Activated T-cell treated with anti-CD3 and anti-CD28 coated beads for 4 hours (primary cell): ENCODE measurements at places on chromosomes 16 and 17.

DNA sequence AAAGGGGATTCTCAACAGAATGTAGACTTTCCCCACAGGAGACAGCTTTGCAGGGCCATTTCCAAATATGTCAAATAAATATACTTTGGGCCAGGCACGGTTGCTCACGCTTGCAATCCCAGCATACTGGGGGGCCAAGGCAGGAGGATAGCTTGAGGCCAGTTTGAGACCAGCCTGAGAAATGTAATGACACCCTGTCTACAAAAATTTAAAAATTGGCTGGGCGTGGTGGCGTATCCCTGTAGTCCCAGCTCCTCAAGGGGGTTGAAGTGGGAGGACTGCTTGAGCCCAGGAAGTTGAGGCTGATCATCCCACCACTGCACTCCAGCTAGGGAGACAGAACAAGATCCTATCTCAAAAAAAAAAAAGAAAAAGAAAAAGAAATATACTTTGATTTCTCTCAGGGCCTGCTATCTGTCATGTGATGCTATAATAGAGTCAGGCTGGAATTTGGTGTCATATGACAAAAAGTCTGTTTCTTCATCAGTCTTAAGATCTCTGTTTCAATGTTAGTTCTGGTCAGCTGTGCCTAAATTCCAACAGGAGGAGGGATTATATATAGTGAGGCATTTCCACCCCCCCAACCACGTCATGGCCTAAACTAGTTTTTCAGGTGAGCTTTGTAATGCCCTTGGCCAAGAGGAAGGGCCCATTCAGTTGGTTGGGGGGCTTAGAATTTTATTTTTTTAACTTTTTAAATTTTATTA, 4.3 kb upstream of the ZDHHC7 start:
- DNase-seq: no peak

GRCh38 chr17:81845881-81846742, 11.3 kb upstream of the PPP1R27 start:
- DNase-seq: no peak

- peak; percentile 9 for DNase-seq
Observed at GRCh38 chr17:37791447-37792399, 46.9 kb upstream of the HNF1B start.

GRCh38 chr17:61456688-61457225, 4.5 kb downstream of the TBX4 start:
- no peak for DNase-seq

DNA sequence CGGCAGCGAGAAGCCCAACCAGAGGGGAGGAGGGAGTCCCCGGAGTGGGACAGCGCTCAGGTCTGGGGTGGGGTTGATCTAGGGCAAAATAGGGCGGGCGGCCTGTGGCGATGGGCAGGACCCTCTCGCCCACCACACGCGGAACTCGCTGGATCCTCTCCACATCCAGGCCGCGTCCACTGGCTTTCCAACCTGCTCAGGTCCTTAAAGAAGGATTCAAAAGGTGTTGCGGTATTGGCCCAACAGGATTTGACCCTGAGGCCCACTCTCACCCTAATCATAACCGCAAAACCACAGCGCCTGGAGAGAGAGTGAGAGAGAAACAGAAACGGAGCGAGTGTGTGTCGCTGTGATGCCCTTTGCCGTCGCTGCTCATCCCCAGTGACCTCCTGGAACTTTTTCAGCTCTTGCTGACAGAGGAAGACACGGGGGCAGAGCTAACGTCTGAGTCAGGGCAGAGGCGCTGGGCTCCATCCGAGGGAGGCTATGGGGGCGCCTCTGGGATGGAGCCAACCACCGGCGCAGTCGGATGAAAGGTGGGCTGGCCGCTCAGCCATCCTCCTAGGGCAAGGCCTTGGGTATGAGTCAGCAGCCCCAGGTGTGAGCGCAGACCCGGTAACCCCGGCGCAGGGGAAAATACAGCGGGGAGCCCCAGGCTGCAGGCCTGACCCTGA, 16.7 kb upstream of the OR1F1 start:
- peak; percentile 56 for DNase-seq

- DNase-seq: no peak
Observed at GRCh38 chr16:82660075-82660645, 33.4 kb downstream of the CDH13 start.

- DNase-seq: no peak
Observed at GRCh38 chr17:7444682-7445618, at the start of gene CHRNB1. TSS of gene CHRNB1 (plus strand) at chr17:7445061. CDS start at chr17:7445128, 67 bp downstream.

GRCh38 chr16:65794973-65795372, 571.5 kb upstream of the CDH5 start:
- no peak for DNase-seq
